ENCODE measurements at places on chromosomes 2 and 18.

DNA sequence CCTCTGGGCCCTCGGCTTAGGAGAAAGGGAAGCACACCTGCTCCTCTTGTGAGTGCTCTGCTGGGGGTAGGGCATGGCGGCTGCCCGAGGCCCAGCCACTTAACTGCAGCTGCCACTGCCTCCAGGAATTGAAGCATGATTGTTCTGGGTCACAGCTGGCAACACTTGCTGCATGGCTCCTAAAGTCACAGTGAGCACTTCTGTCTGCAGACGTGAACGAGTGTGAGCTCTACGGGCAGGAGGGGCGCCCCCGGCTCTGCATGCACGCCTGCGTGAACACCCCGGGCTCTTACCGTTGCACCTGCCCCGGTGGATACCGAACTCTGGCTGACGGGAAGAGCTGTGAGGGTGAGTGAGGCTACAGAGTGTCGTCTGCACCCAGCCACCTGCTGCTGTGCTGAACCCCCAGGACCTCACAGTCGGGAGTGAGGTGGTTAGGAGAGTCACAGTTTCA lies 44.4 kb downstream of the FBLN7 start:
- DNase-seq: no peak

DNA sequence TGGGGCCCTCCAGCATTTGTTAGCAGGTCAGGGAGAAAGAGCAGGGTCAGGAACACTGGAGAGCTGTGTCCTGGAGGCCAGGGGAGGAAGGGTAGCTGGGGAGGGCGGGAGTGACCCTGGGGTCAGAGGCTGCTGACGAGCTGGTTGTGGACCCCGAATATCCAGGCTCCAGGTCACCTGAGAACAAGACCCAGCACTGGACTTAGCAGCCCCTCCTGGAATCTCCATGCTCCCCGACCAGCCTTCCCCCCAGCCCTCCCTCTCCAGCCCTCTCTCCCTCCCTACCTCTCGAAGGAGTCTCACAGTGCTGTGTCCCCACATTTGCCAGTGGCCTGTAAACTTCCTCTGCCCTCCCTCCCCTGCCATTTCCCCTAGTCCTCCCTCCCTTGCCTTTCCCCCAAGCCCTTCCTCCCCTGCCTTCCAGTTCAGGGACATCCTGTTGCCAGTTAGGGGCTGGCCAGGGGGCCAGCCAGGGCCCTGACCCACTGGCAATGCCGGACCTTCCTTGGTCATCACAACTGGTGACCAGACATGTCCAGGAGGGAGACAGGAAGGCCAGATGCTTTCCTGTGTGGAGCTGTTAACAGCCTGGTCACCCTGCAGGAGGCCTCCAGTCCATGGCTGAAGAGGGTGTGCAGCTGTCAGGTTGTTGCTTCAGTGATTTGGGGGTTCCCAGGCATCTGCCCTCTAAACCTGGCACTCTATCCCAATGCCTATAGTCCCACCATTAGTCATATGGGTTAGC lies 50.0 kb upstream of the FAHD2A start:
- no peak for DNase-seq

GRCh38 chr18:46421973-46422551 lies 235.0 kb downstream of the LOXHD1 start:
- DNase-seq: no peak

- DNase-seq: no peak
These were observed 80.4 kb downstream of the ROCK2 start for GRCh38 chr2:11264007-11264406.

DNA sequence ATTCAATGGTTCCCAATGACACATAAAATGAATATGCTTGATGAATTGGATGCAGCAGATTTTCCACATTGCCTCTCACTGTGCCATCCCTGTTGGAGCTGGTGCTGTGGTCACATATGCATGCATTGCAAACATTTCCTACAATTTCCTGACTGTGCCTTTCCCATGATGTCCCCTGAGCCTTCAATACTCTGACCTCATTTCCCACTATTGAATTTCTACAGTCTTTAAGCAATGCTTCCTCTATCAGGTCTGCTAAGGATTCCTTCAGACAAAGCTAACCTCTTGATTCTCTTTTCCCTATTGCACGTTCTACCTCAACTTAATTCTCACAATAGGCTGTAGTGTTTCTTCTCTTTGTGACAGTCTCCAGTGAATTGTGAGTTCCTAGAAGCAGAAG lies 342.5 kb upstream of the CRIM1 start:
- no peak for DNase-seq

DNA sequence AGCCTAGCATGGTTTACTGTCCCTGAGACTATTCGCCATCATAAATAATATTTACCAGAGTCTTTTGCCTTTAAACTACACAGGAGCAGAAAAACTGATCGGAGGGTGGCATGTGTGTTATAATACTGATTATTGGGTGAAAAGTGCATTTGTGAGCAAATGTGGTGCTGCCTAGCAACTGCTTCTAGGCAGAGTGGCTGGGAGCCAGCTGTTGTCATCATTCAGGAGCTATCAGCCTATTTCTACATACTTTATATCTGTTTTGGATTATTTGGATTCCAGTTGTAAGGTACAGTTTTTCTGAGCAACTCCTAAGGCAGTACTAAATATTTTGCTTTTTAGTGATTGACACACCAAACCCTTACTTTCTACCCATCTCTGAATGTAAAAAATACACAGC lies 75.0 kb upstream of the MSTN start:
- DNase-seq: no peak

- no peak for DNase-seq
These were observed 274.7 kb downstream of the RND3 start for GRCh38 chr2:150212722-150213171.

DNA sequence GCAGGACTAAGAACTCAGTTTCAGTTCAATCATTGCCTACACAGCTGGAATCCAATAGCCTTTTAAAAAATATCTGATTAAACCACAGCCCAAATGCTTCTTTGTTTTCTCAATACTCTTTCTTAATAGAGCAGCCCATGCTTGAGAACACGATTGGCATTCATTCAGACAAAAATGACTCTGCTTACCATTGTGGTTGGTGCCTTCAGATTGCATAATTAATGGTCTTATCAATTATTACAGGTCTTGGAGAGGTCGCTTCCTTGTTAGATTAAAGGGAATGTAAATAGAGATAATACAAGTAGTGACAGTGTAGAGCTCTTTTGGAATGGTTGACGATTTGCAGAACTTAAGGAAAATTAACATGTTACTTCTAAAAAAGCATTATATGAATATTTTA lies 107.2 kb downstream of the RNF152 start:
- DNase-seq: no peak

All from right kidney (tissue), 9 donors.